Activated naive CD8-positive, alpha-beta T cell treated with anti-CD3 and anti-CD28 coated beads, Interleukin-2, amount 50 U/mL, for 16 hours (primary cell): ENCODE measurements at places on chromosomes 5 and 9.

DNA sequence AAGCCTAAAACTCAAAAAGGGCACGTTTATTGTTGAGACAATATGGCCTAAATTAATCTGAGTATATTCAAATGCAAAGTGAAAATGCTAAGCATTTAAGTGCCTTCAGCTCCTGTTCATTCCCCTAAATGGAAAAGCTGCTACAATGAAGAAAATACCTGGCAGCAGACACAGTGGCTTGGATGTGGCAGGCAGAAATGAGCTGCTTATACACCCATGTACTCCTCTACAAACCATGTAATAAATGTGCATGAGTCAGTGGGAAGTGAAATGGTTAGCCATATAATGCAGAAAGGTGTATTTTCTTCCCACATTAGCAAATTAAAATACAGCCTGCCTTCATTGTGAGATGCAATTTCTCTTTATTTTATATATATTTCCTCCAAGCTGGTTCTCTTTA lies 859.2 kb upstream of the SEMA6A start:
- DNase-seq = no peak

DNA sequence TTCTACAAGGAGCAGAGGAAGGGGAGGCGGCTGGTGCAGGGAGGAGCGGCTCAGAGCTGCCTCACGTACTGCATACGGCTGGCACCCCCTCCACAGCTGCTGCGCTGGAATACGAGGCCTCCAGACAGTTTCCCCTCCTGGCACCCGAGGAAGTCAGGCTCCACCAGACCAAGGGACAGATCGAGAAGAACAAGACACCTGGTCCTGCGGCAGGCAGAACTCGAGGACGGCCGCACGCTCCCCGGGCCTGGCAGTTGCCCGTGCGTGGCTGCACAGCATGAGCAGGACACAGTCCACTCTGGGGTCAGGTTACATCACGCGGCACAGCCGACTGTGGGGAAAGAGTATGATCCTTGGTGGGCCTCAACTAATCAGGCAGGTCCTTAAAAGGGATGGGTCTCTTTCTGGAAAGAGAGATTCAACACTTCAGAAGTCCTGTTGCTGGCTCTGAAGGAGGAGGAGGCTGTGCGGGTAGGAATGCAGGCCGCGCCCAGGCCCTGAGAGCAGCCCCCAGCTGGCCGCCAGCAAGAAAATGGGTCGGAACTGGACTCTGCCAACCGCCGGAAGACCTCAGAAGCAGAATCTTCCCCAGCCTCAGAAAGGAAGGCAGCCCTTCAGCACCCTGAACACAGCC lies 11.6 kb downstream of the UBAC1 start:
- no peak for DNase-seq

DNA sequence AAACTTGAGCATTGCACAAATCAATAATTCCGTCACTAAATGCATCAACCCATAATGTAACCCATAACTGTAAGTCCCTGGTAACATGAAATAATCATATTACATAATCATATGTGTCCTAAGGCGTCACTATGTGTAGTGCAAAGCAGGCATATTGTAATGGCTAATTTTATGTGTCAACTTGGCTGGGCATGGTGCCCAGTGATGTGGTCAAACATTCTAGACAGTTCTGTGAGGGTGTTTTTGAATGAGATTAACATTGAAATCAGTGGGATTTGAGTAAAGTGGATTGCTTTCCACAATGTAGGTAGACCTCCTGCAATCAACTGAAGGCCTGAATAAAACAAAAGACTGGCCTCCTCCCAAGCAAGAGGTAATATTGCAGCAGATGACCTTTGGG lies 794.4 kb upstream of the ACO1 start:
- no peak for DNase-seq

DNA sequence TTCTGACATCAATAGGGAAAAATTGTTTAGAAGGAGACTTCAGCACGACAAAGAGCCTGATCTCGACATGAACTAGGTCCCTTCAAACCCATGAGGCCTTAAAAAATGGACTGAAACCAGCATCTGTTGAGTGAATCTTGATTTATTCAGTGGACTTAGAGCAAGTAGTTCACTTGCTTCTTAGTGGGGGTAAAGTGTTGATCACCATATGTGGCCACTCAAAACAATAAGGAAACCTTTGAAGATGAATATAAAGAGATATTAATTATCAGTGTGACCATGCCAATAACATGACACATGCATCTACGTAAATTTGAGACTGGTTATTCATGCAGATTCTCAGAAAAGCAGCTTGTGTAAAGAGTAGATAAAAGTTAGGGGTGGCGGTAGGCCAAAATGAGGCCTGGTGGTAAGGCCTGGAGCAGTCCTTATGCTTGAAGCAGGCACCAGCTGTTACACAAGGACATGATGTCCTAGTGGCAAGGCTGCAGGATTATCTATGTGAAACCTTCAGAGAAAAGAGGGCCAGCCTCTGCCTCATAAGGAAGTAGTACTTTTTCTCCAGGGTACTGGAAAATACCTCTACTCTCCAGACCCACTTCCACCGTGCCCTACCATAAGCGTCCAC lies 61.3 kb downstream of the S1PR3 start:
- DNase-seq = no peak

- no peak for DNase-seq
These were observed 1.3 kb upstream of the IL3 start for GRCh38 chr5:132059043-132059695.

- no peak for DNase-seq
These were observed 47.1 kb downstream of the SLC38A9 start for GRCh38 chr5:55665065-55665464.

GRCh38 chr9:123073991-123074422 lies 40.5 kb downstream of the GPR21 start:
- no peak for DNase-seq

DNA sequence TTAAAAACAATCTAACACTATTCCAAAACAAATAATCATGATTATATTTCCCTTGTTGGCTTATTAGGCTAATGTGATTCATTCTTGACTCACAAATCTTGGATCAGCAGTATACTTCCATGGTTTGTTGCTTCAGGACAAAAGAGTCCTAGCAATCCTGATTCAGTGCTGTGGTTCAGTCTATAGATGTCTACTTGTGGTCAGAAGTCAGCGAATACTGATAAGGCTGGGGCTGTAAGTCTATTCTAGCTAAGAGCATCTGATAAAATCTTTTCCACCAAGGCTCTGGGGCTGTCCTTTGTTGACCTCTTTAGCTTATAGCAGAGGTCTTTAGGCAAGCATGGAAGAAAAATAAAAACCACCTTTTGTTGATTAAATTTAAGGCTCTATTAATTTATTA lies 4.4 kb upstream of the SMIM3 start:
- DNase-seq = no peak

DNA sequence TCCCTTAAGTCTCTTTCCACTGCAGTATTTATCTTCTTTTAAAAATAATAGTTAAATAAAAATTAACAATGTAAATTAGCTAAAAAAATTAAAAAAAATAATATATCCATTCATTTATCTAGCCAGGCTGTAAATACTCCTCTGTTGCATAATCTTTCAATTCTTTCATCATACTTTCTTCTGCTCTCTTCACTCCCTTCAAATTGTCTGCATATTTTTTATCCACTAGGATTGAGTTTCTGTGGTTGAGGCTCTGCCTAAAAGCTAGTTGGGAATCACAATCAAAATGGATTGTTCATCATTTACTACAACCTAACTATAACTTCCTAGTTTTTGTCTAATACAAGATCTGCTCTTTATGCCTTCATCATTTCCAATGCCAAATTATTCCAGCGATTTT lies 182.2 kb downstream of the PDE4D start:
- DNase-seq = no peak

DNA sequence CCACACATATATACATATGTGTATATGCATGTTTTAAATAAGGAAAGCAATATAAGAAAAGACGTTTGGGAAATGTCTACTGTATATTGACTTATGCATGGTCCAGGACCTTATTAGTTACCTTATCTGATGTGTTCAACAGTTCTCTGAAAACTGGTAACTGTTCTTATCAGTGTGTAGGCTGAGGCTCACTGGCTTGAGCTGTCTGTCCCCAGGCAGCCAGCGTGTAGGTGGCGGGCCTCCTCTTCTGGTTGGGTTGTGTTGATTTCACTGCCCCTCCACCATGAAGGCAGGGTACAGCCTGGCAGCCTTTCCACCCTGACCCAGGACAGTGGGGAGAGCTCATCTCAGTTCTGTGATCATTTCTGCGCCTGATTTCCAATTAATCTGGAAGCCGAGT lies 38.7 kb upstream of the SEMA4D start:
- no peak for DNase-seq

GRCh38 chr9:98418578-98419259 lies 163.3 kb upstream of the TBC1D2 start:
- no peak for DNase-seq

DNA sequence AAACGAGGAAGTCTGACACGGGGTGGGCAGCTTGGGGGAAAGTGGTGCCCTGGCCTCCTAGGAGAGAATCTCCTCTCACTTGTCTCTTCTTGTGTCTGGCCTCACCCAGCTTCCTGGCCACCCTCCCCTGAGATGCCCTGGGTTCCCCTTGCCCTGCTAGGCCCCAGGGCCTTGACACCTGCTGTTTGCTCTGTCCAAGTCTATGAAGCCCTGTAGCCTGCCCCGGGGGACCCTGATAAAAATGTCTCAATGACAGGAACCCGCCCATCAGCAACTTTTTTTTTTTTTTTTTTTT lies 35.0 kb upstream of the SUSD3 start:
- DNase-seq = no peak

GRCh38 chr5:174459071-174459702 lies 265.2 kb upstream of the MSX2 start:
- DNase-seq = no peak

DNA sequence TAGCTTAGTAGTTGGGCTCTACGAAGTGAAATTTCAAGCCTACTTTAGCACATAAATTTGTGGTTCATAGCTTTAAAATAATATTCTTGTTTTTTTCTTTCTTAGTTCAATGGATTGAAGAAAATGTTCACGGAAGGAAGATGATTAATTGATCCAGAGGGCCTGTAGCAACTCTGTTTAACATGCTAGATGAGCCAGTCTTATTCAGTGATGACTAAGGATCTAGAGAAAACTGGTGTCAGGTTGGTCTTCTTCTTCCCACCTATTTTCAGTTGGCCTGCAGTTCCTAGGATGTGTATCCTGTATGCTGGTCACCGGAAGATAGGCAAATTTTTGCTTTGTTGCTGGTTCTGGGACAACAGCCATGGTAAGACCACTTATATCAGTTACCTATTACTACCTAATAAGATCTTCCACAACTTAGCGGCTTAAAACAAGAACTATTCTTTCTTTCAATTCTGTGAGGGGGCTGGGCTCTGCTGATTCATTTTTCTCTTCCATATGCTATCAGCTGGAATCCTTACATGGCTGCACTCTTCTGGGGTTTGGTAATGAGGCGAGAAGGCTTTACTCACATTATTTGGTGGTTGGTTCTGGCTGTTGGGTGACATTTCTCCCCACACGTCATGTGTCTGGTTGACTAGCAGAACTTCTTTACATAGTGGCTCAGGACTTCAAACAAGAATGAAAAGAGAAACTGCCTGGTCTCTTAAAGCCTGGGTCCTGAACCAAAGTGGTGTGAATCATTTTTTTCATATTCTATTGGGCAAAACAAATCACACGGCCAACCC lies 182.7 kb upstream of the ACTBL2 start:
- no peak for DNase-seq

DNA sequence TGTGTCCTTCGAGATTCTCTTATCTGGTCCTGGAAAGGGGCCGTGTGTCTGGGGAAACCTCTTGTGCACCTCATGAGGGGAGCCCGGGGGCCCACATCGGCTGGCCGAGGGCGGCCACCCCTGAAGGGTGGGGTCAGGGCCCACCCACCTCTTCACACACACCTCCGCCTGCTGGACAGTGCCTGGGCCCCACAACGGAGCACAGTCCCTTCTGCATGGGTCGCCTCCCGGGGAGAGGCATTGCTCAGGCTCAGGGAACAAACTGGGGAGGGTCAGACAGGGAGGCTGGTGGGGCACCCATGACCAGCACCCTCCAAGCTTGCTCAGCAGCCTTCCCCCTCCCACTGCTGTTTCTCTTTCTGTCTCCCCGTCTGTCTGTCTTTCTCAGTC lies 1.3 kb upstream of the LRRC14B start:
- DNase-seq = no peak

GRCh38 chr5:116451066-116451465 lies 123.6 kb downstream of the SEMA6A start:
- no peak for DNase-seq

DNA sequence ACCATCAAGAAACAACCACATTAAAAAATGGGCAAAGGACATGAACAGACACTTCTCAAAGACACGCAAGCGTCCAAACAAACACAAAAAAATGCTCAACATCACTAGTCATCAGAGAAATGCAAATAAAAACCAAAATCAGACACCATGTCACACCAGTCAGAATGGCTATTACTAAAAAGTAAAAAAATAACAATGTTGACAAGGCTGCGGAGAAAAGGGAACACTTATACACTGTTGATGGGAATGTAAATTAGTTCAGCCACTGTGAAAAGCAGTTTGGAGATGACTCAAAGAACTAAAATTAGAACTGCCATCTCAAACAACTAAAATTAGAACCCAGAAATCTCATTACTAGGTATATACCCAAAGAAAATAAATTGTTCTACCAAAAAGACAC lies 80.4 kb downstream of the CAAP1 start:
- no peak for DNase-seq

DNA sequence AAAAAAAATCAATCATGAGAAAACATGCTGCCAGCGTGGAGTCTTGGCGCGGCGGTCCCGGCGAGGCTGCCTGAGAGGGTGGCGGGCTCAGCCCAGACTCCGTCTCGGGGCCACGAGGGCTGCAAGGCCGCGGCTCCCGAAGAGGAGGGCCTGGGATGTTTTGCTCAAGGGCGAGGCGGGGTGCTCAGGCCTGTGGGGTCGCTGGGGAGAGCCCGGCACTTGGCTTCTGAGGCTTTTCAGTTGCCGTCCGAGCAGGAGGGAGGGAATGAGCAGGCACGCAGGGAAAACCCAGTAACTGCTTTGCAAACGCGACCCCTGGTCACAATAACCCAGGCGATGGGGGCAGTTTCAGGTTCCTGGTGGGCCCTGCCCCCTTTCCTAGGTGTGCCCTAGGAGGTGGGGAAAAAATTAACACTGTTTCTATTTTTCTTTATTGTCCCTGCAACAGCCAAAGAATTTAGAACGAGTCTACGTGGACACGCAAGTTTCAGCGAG lies 3.2 kb upstream of the IRX2 start:
- DNase-seq = no peak

- DNase-seq = no peak
These were observed 17.6 kb downstream of the PTCH1 start for GRCh38 chr9:95499046-95499676.

DNA sequence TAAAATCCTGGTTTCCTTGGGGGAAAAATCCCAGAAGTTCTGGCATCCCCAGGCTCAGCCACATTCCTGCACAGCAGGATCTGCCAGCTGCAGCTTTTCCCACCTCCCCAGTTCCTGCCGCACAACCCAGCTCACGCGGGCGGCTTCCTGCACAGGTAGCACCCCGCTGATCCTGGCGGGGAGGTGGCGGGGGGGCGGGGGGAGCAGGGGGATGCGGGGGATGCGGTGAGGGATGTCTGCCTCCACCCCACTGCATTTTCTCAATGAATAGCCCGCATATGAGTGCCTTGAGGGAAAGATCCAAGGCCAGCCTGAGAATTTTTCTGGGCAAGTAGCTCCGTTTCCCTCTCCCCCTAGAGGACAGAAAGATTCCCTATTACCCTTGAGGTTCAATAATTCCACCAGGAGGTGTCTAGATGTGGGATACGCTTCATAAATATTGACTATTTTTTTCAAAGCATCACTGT lies 21.1 kb downstream of the GFPT2 start:
- no peak for DNase-seq

GRCh38 chr5:119451561-119451960 lies 736 bp upstream of the HSD17B4 start:
- no peak for DNase-seq

- DNase-seq = no peak
These were observed 164.5 kb downstream of the BAAT start for GRCh38 chr9:101220341-101220740.
